Activated T-cell treated with anti-CD3 and anti-CD28 coated beads, Interleukin-2, amount 50 U/mL, for 72 hours (primary cell): ENCODE measurements at places on chromosomes 6 and 20. TPM values are rescaled to one million over a fixed set of nuclear protein-coding genes. Genes with fewer than 3 reads are reported as not detected.

GRCh38 chr6:80330961-80331360 is 224.5 kb downstream of the BCKDHB start:
- DNase-seq = no peak
- no peaks in the 10 kb centered on the region for H3K4me1 ChIP-seq
- H3K36me3 ChIP-seq = no peaks in the 10 kb centered on the region
- H3K4me3 ChIP-seq = no peak overlapping the region
- H3K27ac ChIP-seq = no peak overlapping the region

CYP39A1 gene
- total RNA-seq = not detected

DNA sequence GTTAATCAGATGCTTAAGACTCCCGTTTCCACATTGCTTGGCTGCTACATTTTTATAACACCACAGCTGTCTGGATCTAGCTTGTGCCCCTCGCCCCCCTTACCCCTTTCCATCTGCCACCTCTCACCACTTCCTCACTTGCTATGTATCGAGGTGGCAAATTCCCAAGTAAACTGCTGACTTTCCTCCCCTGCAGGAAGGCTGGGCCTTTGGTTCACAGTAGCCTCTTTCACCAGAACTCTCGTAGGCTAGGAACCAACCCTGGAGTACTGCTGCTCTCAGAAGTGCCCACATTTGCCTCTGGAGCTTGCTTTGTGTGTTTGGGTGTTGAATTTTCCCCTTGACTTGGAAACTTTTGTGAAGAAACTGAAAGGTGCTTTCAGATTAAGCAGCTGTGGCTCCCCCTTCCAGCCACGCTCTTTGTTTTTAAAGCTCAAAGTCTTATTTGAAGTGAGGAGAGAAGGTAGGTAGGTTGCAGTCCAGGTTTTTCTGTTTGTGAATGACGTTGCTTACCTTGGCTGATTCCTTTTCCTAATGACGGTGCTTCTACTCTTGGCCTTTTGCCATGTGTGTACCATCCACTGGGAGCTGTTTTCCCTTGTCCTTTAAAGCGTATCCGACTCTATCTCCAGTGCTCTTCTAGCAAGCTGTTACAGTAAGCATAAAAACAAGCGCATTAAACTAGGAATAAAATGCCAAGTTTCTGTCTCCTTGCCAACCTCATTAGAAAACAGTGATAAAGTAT is 90.4 kb downstream of the CARMIL1 start:
- H3K4me3 ChIP-seq = peak overlapping the region; percentile 77
- DNase-seq = peak; percentile 12
- H3K4me1 ChIP-seq = peaks cover 76% of the 10 kb centered on the region
- peaks cover 4% of the 10 kb centered on the region for H3K36me3 ChIP-seq
- H3K27me3 ChIP-seq = no peaks in the 10 kb centered on the region
- H3K27ac ChIP-seq = peak overlapping the region; percentile 87

DNA sequence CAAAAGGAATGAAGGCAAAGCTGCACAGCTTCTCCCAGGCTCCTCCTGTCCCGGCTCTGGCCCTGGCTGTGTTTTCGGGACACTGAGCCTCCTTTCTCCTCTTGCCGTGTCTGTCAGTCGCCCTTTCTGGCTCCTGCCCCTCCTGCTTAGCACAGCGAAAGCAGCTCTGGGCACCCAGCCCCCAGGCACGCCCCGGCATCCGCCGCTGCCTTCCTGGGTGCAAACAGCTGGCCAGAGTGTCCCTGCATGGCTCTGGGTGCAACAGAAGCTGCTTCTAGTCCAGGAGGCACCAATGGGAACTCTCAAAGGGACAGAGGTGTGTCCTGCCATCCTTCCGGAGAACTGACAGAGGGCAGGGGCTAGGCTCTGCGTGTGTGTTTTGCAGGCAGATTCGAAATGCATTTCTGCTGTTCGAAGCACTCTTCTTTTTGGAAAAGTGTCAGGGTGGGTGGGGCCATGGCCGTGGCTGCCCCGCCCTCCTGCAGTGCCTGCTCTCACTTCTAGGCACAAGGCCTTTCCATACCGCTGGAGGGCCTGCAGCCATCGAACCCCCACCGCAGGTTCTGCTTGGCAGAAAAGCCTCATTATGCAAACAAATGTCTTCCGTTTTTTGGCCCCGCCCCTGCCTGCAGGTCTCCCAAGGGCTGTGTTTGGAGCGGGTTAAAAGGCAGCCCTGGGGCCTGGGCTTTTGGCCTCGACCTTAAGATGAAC is 15.5 kb downstream of the COL9A3 start:
- H3K4me3 ChIP-seq = no peak overlapping the region
- H3K27ac ChIP-seq = no peak overlapping the region
- no peaks in the 10 kb centered on the region for H3K4me1 ChIP-seq
- H3K36me3 ChIP-seq = no peaks in the 10 kb centered on the region
- no peak for DNase-seq

CYB5R4 gene
- 32.0 TPM for total RNA-seq

DNA sequence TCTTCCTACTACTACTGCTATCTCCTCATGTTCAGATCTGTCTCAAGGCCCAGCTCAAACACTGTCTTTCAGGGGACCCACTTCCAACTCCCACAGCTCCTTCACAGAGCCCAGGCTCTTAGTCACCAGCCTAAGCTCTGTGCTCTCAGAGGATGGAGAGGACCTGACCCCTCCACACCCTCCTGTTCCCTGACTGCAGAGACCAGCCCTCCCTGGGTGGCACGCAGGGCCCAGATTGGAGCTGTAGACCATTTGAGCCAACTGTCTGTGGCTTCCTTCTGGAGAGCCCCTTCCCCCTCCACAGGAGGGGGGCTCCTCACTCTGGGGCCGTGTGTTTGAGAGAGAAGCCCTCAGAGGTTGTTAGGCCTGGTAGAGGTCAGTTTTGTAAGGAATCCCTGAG is 9.8 kb downstream of the SNPH start:
- H3K27me3 ChIP-seq = no peaks in the 10 kb centered on the region
- H3K27ac ChIP-seq = no peak overlapping the region
- H3K4me3 ChIP-seq = no peak overlapping the region
- no peak for DNase-seq
- H3K36me3 ChIP-seq = no peaks in the 10 kb centered on the region

GFRAL gene
- not detected for total RNA-seq

ZBTB46 gene
- 8.2 TPM for total RNA-seq

GRCh38 chr6:96450082-96450769 is 71.4 kb upstream of the UFL1 start:
- no peak overlapping the region for H3K4me3 ChIP-seq
- no peak for DNase-seq
- H3K36me3 ChIP-seq = peaks cover 2% of the 10 kb centered on the region
- no peaks in the 10 kb centered on the region for H3K4me1 ChIP-seq
- H3K27ac ChIP-seq = no peak overlapping the region

DNA sequence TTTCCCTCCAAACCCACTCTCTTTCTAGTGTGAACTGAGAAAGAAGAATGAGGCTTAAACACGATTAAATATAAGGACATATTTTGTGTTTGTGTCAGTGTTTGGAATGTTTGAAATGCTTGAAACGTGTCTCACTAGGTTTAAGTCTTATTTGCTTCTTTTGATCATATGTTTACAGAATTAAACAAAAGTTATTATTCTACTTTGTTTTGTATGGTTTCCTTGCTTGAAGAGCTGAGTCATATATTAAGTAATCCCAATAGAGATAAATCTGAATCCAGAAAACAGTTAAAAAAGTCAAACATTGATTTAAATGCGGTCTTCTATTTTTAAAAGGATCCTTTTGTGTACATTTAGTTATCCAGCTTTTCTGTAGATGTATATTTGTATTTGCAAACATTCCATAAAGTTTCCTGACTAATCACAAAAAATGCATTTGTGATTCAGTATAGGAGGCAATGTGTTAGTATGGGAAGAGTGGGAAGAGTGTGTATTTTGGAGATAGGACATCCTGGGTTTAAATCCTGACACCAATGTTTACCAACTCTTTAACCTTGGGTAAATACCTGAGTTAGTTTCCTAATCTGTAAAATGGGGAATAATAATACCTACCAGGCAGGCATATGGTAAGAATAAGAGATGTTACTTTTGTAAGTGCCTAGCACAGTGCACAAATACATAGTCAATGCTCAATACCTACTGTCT is 72.9 kb downstream of the TSBP1 start:
- H3K27ac ChIP-seq = no peak overlapping the region
- no peak for DNase-seq

DNA sequence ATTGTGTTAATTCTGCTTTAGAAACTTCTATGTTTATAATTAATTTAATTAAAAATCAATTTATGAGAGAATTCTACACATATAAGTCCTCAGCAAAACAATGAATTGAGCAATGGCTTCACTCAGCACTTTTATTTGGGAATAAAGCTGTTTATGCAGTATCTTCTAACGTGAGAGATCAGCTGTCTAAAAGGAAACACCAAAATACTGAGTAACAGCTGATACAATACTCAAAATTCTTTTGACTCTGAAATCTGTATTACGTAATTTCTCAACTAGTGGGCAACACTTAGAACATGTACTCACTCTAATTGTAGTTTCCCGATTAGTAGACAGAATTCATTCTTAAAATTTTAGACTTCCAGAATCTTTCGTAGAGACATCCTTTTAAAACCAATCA is 49.8 kb downstream of the MAP3K7 start:
- no peak overlapping the region for H3K27ac ChIP-seq
- no peaks in the 10 kb centered on the region for H3K4me1 ChIP-seq
- no peak for DNase-seq

DNA sequence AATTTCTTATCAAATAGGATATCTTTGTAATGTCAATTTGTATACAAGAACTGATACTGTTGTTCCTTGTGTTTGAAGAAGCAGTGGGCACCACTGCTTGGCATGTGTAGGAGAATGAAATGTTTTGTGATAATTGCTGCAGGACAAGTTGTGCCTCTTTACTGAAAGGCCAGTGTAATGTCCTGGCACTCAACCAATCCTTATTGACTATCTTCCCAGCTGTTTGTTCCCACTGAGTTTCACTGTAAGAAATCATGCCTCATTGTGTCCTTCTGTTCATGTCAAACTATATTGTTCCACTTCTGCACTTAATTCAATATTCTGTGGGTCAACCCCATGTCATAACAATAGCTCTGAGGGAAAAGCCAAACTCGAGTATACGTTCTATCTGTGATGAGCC is 136.1 kb upstream of the FAM83B start:
- H3K4me1 ChIP-seq = no peaks in the 10 kb centered on the region
- H3K27me3 ChIP-seq = no peaks in the 10 kb centered on the region
- H3K27ac ChIP-seq = no peak overlapping the region
- H3K36me3 ChIP-seq = no peaks in the 10 kb centered on the region
- H3K4me3 ChIP-seq = no peak overlapping the region

GRCh38 chr20:43514648-43514999 is 7.1 kb downstream of the L3MBTL1 start:
- H3K27ac ChIP-seq = peak overlapping the region; percentile 95
- peaks cover 6% of the 10 kb centered on the region for H3K36me3 ChIP-seq
- H3K27me3 ChIP-seq = no peaks in the 10 kb centered on the region
- no peak for DNase-seq

DNA sequence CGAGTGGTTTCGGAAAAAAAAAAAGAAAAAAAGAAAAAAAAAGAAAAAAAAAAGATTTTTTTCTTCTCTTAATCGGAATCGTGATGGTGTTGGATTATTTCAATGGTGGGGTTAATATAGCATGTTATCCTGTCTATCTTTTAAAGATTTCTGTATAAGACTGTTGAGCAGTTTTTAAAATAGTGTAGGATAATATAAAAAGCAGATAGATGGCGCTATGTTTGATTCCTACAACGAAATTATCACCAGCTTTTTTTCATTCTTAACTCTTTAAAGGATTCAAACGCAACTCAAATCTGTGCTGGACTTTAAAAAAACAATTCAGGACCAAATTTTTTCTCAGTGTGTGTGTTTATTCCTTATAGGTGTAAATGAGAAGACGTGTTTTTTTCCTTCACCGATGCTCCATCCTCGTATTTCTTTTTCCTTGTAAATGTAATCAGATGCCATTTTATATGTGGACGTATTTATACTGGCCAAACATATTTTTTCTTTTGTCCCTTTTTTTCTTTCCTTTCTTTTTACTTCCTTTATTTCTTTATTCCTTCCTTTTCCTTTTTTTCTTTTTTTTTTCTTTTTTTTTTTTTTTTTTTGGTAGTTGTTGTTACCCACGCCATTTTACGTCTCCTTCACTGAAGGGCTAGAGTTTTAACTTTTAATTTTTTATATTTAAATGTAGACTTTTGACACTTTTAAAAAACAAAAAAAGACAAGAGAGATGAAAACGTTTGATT is 3.6 kb downstream of the SOX4 start:
- H3K4me3 ChIP-seq = peak overlapping the region; percentile 80
- peak overlapping the region; percentile 80 for H3K27ac ChIP-seq
- peaks cover 5% of the 10 kb centered on the region for H3K36me3 ChIP-seq
- DNase-seq = no peak
- peaks cover 32% of the 10 kb centered on the region for H3K4me1 ChIP-seq
- H3K27me3 ChIP-seq = peaks cover 58% of the 10 kb centered on the region

- no peaks in the 10 kb centered on the region for H3K36me3 ChIP-seq
- H3K27me3 ChIP-seq = peaks cover 48% of the 10 kb centered on the region
- no peak overlapping the region for H3K4me3 ChIP-seq
- H3K4me1 ChIP-seq = no peaks in the 10 kb centered on the region
- DNase-seq = no peak
These were observed 185.3 kb upstream of the KCNG1 start for GRCh38 chr20:51208162-51208561.

TRIM40 gene
- total RNA-seq = not detected

AK9 gene
- 11.5 TPM for total RNA-seq

DNA sequence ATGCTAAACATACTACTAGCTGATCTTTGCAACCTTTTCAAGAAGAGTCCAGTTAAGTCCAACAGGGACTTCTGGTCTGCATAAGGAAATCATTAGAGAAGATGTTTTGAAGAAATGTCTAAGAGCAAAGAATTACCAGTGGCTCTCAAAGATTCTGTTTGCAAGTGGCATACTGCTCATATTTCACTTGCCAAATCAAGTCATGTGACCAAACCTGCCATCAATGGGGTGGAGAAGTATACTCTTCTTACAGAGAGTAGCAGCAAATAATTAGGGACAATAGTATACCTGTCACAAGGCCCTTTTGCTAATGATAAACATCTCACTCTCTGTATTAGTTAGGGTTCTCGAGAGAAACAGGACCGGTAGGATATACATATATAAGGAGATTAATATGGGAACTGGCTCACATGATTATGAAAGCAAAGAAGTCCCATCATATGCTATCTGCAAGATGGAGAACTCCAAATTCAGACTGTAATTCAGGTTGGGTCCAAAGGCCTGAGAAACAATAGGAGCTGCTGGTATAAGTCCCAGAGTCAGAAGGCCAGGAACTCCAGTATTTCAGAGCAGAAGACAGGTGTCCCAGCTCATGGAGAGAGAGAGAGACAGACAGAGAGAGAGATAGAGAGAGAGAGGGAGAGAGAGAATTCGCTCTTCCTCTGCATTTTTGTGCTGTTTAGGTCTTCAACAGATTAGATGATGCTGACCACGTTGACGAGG is 111.5 kb downstream of the LCA5 start:
- H3K4me1 ChIP-seq = no peaks in the 10 kb centered on the region
- no peak overlapping the region for H3K27ac ChIP-seq
- H3K27me3 ChIP-seq = peaks cover 6% of the 10 kb centered on the region
- no peak for DNase-seq
- no peak overlapping the region for H3K4me3 ChIP-seq

DNA sequence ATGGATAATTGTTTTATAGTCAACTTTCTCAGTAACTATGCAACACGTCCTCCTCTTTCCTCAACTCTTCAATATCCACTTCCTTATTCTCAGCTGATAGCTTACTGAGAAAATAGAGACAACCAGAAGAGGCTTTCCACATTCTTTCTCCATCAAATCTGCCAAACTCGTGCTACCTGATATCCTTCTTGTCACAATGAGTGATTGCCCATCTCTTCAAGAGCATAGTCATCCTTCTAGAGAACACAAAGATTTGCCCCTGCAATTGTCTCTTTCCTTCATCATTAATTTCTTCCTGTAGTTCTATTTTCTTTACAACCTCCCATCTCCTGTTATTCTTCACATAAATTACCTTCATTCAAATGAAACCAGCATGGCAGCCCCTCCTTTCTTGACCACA is 75.9 kb upstream of the RGS17 start:
- H3K36me3 ChIP-seq = no peaks in the 10 kb centered on the region
- H3K4me1 ChIP-seq = no peaks in the 10 kb centered on the region
- H3K27me3 ChIP-seq = no peaks in the 10 kb centered on the region
- no peak overlapping the region for H3K4me3 ChIP-seq
